Activated CD8-positive, alpha-beta T cell treated with anti-CD3 and anti-CD28 coated beads, Interleukin-2, amount 10 ng/mL, durations not matched to agents 7 days and 5 days (primary cell): ENCODE measurements at places on chromosomes 1 and 21. TPM values are rescaled to one million over a fixed set of nuclear protein-coding genes. Genes with fewer than 3 reads are reported as not detected.

DNA sequence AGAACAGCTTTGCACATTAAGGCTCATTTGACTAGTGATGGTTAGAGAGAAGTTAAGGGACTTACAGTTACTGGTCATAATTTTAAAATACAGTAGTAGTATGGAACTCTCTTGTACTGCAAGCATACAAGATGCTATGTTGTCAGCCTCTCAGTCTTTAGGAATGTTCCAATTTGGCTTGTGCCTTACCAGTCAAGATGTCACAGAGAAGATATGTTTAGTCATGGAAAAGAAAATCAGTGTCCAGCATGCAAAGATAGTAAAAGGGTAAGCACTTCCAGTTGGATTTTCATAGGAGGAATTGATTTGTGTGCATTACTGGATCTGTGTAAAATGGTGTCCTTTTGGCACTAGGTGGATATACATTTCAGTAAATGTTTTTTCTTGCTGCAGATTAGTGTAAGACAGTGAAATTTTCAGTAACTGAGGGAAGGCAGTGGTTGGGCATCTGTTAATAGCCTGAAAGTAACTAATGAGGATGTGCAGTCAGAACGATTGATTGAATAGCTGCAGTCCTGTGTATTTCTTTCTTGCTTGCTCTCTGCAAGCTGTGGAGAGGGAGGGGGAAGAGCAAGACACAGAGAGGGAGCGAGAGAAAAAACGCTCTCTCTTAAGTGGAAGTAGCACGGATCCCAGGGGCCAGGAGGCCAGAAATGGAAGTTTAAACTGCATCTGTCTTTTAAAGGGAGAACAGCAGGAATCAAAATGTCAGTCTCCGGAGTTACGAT is 108.2 kb downstream of the CLEC20A start:
- DNase-seq: no peak
- no peaks in the 10 kb centered on the region for H3K36me3 ChIP-seq
- H3K27ac ChIP-seq: no peak overlapping the region
- peaks cover 3% of the 10 kb centered on the region for H3K27me3 ChIP-seq
- no peak overlapping the region for H3K4me3 ChIP-seq
- H3K4me1 ChIP-seq: no peaks in the 10 kb centered on the region

DNA sequence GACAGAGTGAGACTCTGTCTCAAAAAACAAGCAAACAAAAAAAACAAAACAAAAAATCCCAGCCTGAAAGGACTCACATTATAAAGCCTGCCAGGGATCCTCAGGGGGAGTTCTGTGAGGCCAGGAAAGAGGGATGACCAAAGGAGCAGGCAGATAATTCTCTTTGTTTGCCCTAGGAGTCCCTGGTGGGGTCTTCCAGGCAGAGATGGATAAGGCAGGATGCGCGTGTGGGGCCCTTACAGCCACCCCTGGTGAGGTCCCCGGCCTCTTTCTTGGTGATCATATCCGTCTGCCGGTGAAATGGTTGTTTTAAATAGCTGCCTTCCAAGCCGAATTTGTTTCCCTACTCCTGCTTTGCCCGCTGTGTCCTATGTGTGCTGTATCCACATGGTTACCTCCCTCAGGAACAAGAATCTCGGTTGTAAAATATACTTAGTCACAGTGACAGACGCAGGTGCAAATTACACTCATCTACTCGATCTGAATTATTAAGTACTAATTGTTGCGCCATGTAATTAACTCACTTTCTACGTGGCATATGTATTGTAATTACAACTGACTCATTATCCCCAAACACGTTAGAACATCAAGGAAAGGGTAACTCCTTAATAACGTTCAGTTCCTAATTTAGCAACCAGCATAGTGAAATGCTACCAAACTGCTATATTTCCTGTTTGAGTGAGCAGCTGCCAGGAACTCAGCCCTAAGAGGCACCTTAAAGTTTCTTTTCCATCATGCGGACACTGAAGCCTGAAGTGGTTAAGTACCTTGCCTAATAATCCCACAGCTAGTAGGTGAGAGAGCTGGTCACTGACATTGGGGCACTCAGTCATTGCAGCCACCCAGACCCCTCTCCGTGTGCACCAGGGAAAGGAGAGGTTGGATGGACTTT is 106.4 kb downstream of the ZSCAN20 start:
- no peak overlapping the region for H3K27ac ChIP-seq
- H3K36me3 ChIP-seq: no peaks in the 10 kb centered on the region
- DNase-seq: no peak
- H3K4me3 ChIP-seq: no peak overlapping the region
- H3K4me1 ChIP-seq: no peaks in the 10 kb centered on the region

CHI3L1 gene
- total RNA-seq: not detected

DNA sequence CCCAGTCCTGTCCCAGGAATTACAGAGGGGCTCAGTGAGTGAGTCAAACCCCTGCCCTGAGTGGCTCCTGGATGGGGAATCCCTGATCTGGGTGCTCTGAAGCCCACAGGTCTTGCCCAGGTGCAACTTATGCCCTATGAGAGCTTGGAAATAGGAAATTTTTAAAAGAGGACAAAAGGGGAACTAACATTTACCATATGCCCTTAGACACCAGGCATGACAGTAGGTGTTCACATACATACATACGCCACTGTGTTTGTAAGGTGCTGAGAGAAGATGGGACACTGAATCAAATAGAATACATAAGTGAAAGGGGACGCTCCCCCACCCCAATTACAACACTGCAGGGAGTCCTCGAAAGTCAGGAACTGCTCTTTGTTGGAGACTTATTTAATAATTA is 1.4 kb downstream of the CFAP45 start:
- no peak overlapping the region for H3K27ac ChIP-seq
- H3K27me3 ChIP-seq: peaks cover 12% of the 10 kb centered on the region
- DNase-seq: no peak
- H3K36me3 ChIP-seq: no peaks in the 10 kb centered on the region
- H3K4me1 ChIP-seq: no peaks in the 10 kb centered on the region

DNA sequence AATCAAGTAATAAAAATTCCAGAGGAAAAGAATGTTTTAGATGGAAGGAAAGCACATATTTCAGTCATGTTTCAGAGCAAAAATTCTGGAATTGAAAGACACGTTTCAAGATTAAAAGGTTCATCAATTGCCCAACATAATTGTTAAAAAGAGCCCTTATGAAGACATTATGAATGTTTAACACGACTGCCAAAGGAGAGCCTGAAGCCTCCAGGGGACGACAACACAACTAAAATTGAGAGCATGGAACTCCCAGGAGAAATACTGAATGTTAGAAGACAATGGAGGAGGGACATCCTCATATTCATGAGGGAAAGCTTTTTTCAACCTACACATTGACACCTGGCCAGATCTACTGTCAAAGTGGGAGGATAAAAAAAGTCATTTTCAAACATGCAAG is 16.0 kb downstream of the OR2T11 start:
- H3K27ac ChIP-seq: no peak overlapping the region
- no peaks in the 10 kb centered on the region for H3K4me1 ChIP-seq
- H3K27me3 ChIP-seq: peaks cover 3% of the 10 kb centered on the region
- H3K36me3 ChIP-seq: no peaks in the 10 kb centered on the region
- DNase-seq: peak; percentile 68

FAM110D gene
- total RNA-seq: not detected

DNA sequence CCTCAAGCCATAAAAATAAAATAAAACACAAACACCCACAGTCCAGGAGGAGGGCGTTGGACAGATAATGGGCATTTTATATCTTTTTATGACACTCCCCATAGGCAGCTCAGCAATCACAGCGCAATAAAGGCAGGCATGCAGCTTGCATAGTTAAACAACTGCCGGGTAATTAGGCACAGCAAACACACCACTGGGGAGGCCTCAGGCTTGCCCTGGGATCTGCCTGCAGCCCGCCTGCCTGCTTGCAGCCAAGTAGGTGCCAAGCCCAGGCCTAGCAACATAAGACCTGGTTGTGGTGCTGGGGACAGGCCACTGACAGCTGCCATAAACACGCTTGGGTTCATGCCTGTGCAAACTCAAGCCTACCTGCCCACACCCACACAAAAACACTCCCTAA is 54.2 kb downstream of the DMAP1 start:
- H3K4me3 ChIP-seq: no peak overlapping the region
- no peak overlapping the region for H3K27ac ChIP-seq
- H3K27me3 ChIP-seq: no peaks in the 10 kb centered on the region

GRCh38 chr1:119367432-119368124 is 1.0 kb upstream of the HAO2 start:
- H3K36me3 ChIP-seq: no peaks in the 10 kb centered on the region
- H3K27me3 ChIP-seq: peaks cover 19% of the 10 kb centered on the region
- DNase-seq: no peak
- no peak overlapping the region for H3K4me3 ChIP-seq

DNA sequence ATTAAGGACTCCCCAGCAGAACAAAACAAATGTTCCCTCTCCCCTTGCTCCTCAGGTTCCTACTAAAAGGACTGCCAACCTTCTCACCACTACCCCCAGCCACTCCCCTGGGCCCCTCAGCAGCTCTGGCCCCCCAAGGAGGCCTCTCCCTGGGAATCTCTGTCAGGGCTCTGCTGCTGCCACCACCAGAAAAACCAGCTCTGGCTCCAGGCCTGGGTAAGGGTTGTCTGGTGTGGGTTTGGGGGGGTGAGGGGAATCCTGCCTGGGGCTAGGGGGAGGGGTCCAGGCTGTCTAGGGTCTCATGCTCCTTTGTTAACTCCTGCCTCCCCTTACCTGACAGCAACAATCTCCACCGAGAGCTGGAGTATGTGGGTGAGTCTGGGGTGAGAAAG is 4.8 kb downstream of the NECTIN4 start:
- H3K27me3 ChIP-seq: no peaks in the 10 kb centered on the region
- peaks cover 3% of the 10 kb centered on the region for H3K4me1 ChIP-seq
- H3K36me3 ChIP-seq: no peaks in the 10 kb centered on the region
- H3K27ac ChIP-seq: no peak overlapping the region
- no peak for DNase-seq
- no peak overlapping the region for H3K4me3 ChIP-seq

PAPPA2 gene
- total RNA-seq: 0.05 TPM

KCNN3 gene
- not detected for total RNA-seq
